MV-4-11 (cell line): ENCODE measurements at places on chromosomes 7 and 10.

DNA sequence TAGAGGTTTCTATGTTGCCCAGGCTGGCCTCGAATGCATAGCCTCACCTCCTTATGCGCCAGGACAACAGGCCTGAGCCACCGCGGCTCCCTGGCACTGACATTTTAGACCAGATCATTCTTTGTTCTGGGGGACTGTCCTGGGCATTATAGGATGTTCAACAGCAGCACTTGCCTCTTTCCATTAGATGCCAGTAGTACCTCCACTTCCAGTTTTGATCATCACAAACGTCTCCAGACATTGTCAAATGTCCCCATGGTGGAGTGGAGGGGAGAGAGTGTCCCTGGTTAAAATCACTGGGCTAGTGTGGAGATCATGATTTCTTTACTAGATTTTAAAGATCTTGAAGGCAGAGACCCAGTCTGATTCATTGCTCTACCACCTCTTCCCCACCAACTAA is 125.2 kb upstream of the MKLN1 start:
- no peak for DNase-seq

- DNase-seq: no peak
Measured at GRCh38 chr7:1662101-1662500, 8.0 kb upstream of the ELFN1 start.

DNA sequence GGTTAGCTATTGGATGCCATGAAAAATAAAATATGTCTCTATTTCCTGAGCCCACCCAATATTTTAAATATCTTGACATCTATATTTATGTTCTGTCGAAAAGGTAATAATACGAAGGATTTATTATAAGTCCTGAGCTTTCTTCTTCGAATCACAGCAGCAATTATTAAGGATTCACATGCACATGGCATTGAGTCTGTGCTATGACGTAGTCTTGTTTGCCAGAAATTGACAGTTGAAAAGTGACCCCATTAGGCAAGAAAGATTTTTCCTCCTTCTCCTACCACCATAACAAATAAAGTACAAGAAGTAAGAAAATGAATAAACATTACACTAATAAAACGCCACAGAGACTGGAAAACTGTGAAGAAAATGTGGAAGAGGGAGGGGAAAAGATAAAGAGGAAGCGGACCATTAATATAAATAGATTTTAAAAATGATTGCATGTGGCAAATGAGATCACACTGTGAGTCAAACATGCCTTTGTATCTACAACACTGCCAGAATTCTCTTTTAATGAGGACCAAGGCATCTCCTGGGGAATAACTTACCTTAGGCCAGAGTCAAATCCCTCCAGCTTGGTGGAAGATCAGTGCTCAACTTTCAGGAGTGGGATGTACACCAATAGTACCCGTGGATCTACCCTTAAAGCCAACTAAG is 21.6 kb downstream of the FZD1 start:
- peak; percentile 17 for DNase-seq

GRCh38 chr10:69952069-69952800 is 100.4 kb upstream of the MACROH2A2 start:
- DNase-seq: no peak

- peak; percentile 94 for DNase-seq
Measured at GRCh38 chr10:7436490-7437100, 25.8 kb upstream of the SFMBT2 start.

DNA sequence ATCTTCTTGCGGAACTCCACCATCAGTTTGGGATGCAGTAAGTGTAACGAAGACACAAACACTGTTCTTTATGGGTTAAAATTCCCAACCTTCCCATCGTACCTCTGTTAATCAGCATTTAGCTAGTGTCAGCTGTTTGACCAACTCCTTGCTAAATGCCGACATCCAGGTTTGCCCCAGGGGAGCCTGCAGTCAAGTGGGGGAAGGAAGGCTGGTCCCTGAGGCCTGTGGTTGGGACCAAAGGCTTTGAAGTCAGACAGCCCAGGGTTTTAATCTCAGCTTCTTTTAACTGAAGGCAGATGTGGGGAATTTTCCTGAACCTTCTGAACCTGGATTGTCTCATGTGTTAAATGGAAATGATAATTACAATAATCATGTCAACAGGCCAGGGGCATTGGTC is 443.7 kb downstream of the GLRX3 start:
- DNase-seq: no peak

GRCh38 chr10:69692267-69692666 is 62.2 kb downstream of the FAM241B start:
- DNase-seq: no peak

DNA sequence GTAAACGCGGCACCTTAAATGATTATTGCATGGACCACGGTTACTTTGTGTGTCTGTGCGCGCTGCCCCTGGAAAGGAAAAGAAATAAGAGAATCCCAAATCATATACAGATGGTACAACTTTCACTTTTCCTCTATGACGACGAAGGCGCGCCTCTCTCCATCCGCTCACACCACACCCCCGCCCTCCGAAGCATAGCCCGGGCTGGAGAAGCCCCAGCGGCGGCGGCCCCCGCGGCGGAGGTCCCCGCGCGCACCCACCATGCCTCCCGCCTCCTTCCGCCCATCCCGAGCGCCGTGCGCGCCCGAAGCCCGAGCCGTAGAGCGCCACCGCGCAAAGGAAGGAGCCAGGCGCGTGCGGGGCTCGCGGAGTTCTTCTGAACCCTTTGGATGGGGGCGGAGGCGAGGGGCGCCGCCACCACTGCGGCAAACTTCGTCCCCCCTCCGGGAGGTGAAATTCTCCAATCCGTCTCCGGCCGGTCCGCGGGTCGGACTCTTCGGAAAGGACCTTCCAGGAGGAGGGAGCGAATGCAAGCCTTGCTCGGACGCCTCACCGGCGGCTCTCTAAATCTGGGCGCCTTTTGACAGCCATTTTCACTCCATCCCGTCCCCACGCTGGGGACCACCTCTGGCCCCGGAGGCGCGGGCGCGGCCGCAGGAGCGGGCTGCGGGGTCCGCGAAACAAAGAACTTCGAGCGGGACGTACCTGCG is 588 bp downstream of the GLI3 start:
- no peak for DNase-seq

- DNase-seq: no peak
Measured at GRCh38 chr7:158850545-158851102, 5.7 kb upstream of the DYNC2I1 start.

DNA sequence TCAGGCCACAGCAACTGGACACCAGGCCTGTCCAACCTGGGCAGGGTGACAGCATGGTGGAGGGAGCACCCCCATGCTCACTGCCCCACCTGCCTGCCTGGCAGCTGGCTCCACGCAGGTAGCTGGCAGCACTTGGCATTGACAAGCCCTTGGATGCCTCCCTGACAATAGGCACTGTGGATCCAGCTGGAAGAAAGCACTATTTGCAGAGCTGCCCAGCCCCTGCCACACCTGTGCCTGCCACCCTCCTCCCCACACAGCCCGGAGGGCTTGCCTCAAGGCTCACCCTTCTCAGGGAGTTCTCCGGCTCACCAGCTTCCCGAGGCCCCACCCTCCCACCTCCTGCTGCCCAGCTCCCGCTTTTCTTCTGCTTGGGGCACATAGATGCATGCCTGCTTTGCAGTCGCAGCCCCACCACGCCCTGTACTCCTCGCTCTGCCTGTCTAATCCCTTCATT is 160.1 kb downstream of the NEURL1 start:
- DNase-seq: no peak

DNA sequence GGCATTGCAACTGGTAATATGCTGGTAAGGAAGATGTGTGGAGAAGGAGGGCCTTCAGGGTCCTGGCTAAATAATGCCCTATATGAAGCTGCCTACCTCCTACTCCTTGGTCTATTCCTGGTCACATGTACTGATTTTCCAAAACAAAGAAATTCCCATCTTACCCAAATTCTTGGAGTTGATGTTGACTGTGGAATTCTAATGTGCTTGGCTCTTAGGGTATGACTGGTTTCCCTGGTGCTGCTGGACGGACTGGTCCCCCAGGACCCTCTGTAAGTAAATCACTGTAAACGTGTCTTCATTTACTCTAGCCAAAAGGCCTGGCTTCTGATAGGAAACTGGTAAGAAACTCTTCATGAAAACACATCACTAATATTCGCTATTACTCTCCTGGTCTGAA is 27.0 kb downstream of the COL1A2 start:
- no peak for DNase-seq

DNA sequence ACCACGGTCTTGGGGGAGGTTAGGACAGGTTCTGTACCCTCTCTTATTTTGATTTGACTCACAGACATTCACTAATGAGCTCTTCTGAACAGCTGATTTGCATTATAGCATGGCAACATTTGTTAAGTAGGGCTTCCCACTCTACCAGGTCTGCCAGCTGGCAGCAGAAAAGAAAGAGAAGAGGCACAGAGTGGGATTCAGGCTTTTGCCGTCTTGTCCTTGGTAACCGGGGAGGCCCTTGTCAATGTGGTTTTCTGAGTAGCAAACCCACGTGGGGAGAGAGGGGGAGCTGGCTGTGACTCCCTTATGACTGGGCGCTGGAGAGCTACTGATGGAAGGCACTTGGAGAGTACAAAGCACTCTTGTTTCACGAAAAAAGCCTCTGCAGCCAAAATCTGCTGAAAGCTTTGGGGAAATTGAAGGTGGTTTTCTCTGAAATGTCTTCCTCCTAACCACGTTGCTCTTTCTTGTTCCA is 355.3 kb upstream of the GALNT17 start:
- DNase-seq: no peak

DNA sequence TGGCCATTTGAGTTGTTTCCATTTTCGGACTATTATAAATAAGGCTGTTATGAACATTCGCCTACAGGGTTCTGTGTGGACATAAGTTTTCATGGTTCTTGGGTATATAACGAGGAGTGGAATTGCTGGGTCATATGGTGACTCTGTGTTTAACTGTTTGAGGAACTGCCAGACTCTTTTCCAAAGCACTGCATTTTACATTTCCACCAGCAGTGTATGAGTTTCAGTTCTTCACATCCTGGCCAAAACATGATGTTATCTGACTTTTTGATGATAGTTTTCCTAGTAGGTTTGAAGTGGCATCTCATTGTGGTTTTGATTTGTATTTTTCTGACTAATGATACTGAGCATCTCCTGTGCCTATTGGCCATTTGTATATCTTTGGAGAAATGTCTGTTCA is 5.4 kb downstream of the SUV39H2 start:
- peak; percentile 62 for DNase-seq

- DNase-seq: no peak
Measured at GRCh38 chr10:125788156-125789034, 12.8 kb upstream of the MMP21 start.

DNA sequence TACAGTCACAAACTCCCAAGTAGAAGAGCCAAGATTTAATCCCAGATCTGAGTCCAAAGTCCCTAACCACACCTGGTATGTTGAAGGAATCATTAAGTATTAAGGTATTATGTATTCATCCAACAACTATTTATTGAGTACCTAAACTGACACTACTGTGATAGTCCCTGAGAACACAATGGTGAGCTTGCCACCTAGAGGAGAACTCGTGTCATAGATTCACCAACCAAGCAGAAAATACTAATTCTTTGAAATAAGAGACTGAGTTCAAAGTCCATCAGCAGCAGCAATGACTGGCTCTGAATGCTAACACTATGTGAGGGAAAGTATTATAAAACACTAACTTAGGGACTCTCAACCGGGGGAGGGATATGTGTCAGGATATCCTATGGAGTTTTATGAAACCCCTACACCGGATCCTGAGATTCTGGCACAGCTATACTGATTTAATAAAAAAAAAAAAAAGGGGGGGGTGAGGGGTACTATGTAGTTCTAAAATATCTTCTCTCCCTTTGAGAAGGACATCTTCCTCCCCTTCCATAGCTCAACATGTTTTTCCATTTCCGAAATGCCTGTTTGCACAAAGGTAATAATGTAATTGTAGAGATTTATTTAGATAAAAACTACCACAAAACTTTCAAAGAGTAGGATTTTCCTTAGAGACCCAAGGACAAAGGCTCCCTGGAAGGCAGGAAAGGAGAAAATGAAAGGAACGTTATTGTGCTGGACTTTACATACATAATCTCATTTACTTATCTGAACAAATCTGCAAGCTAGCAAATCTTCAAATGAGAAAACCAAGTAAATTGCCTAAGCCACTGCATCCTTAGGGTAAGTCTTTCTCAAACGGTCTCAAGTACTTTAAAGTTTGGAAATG is 1.6 kb downstream of the NCOA4 start:
- peak; percentile 67 for DNase-seq

DNA sequence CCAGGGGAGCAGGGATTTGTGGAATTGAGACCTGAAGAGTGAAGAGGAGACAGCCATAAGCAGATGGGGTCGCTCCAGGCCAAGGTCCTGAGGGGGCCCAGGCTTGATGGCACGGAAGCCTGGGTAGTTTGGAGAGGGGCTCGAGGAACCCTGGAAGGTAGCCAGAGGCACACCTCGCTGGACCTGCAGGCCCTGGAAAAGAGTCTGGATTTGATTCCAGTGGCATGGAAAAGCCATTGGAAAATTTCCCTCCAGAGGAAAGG is 31.8 kb downstream of the CXCL12 start:
- no peak for DNase-seq

GRCh38 chr7:55092186-55092974 is 73.6 kb downstream of the EGFR start:
- DNase-seq: no peak
